Activated CD4-positive, alpha-beta memory T cell treated with anti-CD3 and anti-CD28 coated beads, Interleukin-2, amount 10 ng/mL, durations not matched to agents 7 days and 5 days (primary cell): ENCODE measurements at places on chromosomes 5 and 9. TPM values are rescaled to one million over a fixed set of nuclear protein-coding genes. Genes with fewer than 3 reads are reported as not detected.

Gene SH3PXD2B
- total RNA-seq = 0.25 TPM

Gene EDIL3
- total RNA-seq = not detected

Gene SPINK4
- not detected for total RNA-seq

- no peak overlapping the region for H3K27ac ChIP-seq
- no peaks in the 10 kb centered on the region for H3K36me3 ChIP-seq
- peaks cover 10% of the 10 kb centered on the region for H3K27me3 ChIP-seq
- H3K4me3 ChIP-seq = no peak overlapping the region
- no peak for DNase-seq
- no peaks in the 10 kb centered on the region for H3K4me1 ChIP-seq
These were observed 7.6 kb upstream of the ZNF618 start for GRCh38 chr9:113868501-113868900.

GRCh38 chr5:1291611-1292080 lies 3.2 kb downstream of the TERT start:
- peaks cover 7% of the 10 kb centered on the region for H3K27me3 ChIP-seq
- no peak overlapping the region for H3K27ac ChIP-seq
- H3K36me3 ChIP-seq = peaks cover 8% of the 10 kb centered on the region

DNA sequence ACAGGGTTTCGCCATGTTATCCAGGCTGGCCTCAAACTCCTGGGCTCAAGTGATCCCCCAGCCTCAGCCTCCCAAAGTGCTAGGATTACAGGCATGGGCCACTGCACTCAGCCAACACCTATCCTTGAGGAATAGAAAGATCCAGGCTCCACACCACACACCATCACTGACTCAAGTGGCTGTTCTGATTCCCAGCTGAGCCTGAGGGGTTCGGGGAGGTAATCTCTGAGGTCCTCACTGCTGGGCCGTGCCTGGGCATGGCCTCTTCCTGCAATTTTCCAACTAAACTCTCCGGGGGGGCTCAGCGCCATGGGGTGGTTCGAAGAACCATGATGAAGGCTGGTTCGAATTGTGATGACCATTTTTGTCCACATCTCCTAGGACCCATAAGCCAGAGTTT lies 31.0 kb upstream of the IL17B start:
- no peaks in the 10 kb centered on the region for H3K4me1 ChIP-seq
- no peak for DNase-seq
- H3K27me3 ChIP-seq = no peaks in the 10 kb centered on the region
- H3K4me3 ChIP-seq = no peak overlapping the region
- H3K36me3 ChIP-seq = no peaks in the 10 kb centered on the region

DNA sequence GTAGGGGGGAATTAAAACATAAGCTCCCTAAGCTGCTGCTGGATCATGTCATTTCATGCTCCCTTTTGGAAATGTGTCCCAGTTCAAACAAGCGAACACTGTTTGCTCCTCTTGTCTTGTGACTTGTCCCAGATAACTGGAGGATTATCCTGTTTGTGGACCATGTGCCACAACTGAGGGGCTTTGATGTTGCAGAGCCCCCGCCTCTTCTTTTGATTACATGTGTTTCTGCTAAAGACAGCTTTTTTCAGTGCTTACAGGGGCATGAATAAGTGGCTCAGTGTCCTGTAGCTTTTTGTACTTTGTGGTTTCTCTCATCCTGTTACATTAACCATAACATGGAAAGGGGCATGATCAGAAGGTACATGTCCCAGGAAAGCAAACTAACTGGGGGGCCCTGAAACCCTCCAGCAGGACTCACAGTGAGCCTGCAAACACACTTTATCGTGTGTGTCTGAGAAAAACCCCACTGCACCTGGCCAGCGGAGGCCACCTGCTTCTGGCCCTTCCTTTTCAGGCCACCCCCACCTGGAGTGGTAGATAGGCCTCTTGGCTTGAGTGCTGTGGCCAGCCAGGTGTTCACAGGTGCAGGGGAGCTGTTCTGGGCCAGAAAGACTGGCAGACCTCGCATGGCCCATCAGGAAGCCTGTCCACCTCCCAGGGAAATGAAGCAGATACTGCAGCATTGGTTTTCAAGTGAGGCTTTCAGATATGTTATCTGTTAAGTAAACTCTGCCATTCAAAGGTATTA lies 285.6 kb downstream of the FANCC start:
- DNase-seq = no peak
- H3K4me1 ChIP-seq = peaks cover 7% of the 10 kb centered on the region
- H3K36me3 ChIP-seq = peaks cover 3% of the 10 kb centered on the region
- no peak overlapping the region for H3K27ac ChIP-seq
- H3K27me3 ChIP-seq = no peaks in the 10 kb centered on the region
- H3K4me3 ChIP-seq = no peak overlapping the region

DNA sequence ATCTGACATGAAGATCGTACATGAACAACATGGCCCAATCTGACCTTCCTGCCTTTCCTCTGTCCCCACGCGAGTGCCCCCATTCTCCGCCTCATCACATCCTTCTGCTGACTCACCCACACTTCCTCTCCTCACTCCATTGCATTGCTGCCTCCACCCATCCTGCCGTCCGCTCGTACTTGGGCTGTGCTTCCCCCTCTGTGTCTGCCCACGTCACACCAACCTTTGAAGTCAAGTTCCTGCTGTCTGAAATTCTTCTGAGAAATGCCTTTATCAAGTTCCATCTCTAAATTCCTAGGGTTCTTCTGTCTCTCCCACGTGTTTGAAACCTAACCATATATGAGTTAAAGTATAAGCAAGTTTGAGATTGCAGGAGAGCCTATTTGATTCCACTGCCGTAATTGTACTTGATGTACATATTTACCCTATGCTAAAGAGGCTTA lies 18.0 kb upstream of the STARD4 start:
- H3K4me1 ChIP-seq = peaks cover 21% of the 10 kb centered on the region
- H3K4me3 ChIP-seq = peak overlapping the region; percentile 25
- peak overlapping the region; percentile 79 for H3K27ac ChIP-seq
- peak; percentile 89 for DNase-seq

DNA sequence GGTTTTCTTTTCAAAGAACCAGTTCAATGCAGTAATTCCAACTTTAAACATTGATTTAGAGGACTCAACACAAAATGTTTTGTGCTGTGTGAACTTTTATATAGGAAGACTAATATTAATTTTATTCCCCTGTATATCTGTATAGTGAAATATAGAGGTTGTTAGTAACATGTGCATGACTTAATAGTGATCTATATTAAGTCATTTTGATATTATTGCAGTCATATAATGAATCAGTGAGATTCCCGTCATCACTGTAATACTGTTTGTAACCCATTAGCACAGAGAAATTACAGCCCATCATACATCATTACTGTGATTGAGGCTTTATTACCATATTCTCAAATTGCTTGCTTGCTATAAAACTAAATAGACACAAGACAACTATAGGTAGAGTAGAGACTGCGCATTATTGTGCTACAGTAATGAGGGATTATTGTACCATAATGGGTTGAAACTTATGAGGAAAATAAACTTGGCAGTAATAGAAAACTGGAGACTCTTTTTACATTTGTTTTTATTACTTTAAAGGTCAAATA lies 170.7 kb downstream of the RANBP17 start:
- no peak overlapping the region for H3K27ac ChIP-seq
- no peaks in the 10 kb centered on the region for H3K27me3 ChIP-seq
- DNase-seq = no peak
- H3K4me3 ChIP-seq = no peak overlapping the region
